ENCODE measurements at places on chromosomes 7 and 10.

GRCh38 chr7:157731126-157731525, 394.3 kb downstream of the DNAJB6 start:
- no peak for DNase-seq

GRCh38 chr10:32955299-32955772, 2.7 kb downstream of the ITGB1 start:
- no peak for DNase-seq

GRCh38 chr7:30869794-30870611, 41.6 kb upstream of the AQP1 start:
- DNase-seq, result no peak

DNA sequence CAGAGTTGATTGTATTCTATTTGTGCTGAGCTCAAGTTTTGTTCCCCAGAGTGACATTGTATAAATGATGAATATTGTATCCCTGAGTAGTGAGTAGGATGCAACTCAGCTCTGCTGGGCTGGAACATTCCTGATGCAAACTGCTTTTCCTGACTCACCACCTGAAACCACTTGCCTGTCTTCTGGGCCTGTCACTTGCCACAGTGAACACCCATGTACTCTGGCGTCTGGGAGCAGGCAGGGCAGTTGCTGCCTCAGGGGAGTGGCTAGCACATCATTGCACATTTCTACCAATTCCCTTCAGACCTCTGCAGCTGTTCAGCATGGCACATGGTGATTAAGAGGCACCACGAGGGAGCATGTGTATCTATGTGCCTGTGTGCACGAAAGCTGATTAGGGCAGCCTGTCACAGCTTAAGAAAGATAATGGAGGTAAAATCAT, 157.3 kb downstream of the SND1 start:
- DNase-seq, result no peak

- DNase-seq, result no peak
Measured at GRCh38 chr7:86748843-86749719, 105.4 kb downstream of the GRM3 start.

DNA sequence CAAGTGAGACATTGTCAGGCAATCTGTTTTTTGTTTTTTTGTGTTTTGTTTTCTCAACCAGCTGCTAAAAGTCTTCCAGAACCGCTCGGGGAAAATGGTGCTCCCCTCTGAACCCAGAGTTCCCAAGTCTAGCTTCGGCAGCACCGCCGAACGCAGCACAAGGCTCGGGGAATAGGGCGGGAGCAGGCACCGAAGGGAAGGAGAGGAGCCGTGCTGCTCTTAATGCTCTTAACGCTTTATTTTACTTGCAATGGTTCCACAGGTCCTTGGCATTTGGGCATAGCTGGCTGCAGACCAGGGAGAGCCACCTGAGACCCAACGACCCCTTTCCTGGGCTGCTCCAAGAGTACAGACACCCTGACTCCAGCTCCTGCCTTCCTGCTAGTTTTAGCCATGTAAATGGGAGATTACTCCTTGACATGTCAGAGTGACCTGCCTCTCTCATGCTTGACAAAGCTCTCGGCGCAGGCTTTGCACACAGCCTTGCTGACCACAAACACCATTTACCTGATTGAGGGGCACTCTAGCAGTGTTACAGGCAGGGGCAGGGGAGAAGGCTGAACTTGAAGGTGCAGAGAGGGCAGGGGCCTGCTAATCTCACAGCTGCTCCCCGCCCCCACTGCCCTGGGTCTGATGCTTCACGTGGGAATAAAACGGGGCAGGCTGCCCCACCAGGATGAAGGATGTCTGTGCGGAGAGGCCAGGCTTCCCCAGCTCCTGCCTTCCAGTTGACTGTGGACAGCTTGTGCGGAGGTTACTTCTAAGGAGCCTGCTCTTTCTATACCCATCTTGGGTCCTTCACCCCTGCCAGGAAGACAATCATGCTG, 58.6 kb upstream of the EFCAB10 start:
- no peak for DNase-seq

- DNase-seq, result no peak
Measured at GRCh38 chr7:25496476-25497368, 268.4 kb upstream of the NPVF start.

- no peak for DNase-seq
Measured at GRCh38 chr7:122688400-122688998, 10.4 kb downstream of the RNF133 start.

DNA sequence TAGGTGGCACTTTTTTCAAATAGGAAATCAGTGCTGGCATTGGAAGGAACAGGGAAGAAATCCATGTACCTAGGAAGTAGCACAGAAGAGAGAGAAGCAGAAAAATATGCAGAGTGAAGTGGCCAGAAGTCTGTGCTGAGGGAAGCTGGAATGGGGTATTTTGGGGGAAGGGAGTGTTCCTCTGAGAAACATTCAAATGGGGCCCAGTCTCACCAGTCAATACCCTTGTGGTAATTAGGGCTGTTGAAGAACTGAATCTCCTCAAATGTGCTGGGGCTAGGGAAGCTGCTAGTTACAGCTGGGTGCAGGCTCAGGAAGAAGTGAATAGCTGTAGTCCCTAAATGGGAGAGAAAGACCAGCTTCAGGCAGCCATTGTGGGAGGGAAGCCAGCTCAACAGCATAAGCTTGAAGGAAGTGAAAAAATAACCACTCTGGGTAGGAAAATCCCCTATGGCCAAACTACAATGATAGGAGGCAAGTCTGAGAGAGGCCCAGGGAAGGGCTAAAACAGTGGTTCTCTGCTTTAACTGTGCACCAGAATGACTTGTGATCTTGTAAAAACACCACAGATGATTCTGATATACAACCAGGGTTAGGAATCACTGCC, 7.6 kb downstream of the NDST2 start:
- DNase-seq, result no peak

- DNase-seq, result no peak
Measured at GRCh38 chr7:127874951-127875608, 156.2 kb downstream of the LRRC4 start.

DNA sequence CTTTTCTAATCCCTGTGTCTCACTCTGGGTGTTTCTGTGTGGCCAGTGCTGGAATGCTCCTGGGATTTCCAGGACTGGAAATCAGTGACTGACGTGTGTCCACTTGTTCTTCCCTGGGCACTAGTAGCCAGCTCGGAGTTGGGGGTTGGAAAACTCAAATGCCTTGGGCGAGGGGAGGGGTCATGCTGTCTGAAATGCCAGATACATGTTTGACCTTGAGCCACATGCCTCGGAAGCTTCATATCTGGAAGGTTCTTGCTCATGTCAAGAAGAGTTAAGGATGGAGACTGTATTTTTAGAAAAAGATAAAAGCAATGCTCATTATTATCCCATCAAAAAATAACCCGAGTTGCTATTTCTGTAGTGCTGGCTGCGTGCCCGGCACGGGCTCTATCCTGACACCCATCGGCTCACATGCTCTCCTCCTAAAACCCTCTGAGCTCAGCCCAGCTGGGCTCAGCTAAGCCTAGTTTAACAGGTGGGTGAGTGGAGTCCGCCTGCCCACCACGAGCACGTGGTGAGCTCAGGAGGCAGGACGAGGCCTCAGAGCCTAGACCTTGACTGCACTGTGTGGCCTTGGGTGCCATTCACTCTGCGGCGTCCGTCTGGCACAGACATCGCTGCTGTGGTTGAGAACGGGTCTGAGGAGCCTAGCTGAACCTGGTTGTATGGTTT, 6.4 kb downstream of the DPYSL4 start:
- no peak for DNase-seq

DNA sequence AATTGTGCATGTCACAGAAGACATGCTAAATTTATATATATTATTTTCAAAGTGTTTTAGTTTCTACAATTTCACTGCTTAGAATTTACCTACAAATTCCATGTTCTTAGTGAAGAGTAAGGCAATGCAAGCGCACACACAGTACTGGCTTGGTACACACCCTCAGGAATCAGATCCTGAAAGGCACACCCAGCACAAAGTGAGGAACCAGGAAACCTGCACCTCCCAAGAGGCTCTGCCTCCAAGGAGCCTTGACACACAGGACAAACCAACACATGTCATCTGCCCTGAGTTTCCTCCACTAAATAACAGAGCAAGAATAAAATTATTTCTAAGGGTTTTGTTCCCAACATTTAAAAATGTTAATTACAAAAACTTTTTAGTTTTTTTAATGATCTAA, 156.2 kb downstream of the PARD3 start:
- DNase-seq, result no peak

- DNase-seq, result no peak
Measured at GRCh38 chr10:17234431-17234945, 6.4 kb downstream of the VIM start.

Measured in HS-5 (cell line).